ENCODE measurements at places on chromosomes 3 and 15. TPM values are rescaled to one million over a fixed set of nuclear protein-coding genes. Genes with fewer than 3 reads are reported as not detected.

Gene CAMKV
- 0.50 TPM for total RNA-seq

DNA sequence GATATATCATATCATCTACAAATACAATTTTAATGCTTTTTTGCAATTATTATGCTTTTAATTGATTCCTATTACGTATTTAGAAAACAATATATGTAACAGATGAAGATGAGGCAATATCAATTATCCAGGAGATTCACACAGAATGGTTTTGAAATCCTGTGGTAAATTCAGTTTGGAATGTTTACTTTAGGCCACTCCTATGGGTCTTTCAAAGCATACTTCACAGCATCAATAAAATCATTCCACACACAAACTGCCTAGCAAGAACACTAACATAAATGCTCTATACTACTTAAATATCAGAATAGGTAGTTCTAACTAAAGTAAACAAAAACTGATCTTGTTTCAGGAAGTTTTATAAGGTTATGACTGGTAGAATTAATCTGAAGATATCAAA lies 90.5 kb downstream of the FAM227B start:
- no peak overlapping the region for H3K4me3 ChIP-seq
- no peak for DNase-seq
- no peaks in the 10 kb centered on the region for H3K27me3 ChIP-seq
- H3K27ac ChIP-seq = no peak overlapping the region

Gene RYR3
- total RNA-seq = not detected

GRCh38 chr3:172449466-172450149 lies 1.4 kb upstream of the GHSR start:
- H3K27ac ChIP-seq = no peak overlapping the region
- peaks cover 32% of the 10 kb centered on the region for H3K4me1 ChIP-seq
- no peak for DNase-seq
- peak overlapping the region; percentile 69 for H3K4me3 ChIP-seq

Gene KCNAB1
- not detected for total RNA-seq

GRCh38 chr3:142929109-142929508 lies 34.4 kb downstream of the PAQR9 start:
- no peak overlapping the region for H3K27ac ChIP-seq
- H3K27me3 ChIP-seq = peaks cover 40% of the 10 kb centered on the region
- DNase-seq = peak; percentile 57
- H3K4me1 ChIP-seq = no peaks in the 10 kb centered on the region

DNA sequence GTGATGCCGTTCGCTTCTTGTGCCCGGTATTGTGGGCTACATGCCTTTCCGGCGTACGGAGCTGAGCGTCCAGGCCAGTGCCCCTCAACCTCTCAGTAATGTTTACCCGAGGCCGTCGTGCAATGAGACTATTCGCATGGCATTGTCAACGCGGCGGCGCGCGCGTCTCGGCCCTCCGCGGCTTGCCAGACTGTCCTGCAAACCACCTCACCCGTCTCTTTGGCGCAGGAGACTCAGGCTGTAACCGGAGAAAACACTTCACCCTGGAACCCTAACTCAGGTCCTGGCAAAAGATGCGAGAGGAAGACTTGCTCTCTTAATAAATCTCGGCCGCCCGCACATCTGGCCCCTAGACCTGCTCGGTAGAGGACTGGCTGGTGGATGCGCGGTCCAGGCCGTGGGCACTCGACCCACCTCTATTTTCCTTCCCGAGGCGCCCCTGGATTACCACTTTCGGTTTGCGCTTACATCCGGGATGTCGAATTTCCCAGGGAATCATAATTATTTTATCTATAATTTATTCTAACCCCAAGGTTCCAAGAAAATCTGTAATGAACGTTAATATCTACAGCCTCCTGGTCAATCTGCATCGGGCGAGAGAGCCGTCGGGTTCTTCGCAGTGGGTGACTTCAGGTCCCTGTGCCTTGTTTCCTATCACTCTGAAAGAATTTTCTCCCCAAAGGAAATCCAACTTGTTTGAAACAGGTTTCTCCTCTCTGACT lies 71.8 kb upstream of the POLG start:
- H3K36me3 ChIP-seq = no peaks in the 10 kb centered on the region
- DNase-seq = peak; percentile 8
- H3K27me3 ChIP-seq = peaks cover 96% of the 10 kb centered on the region
- H3K4me1 ChIP-seq = peaks cover 39% of the 10 kb centered on the region
- peak overlapping the region; percentile 95 for H3K4me3 ChIP-seq

- no peaks in the 10 kb centered on the region for H3K36me3 ChIP-seq
- peaks cover 15% of the 10 kb centered on the region for H3K4me1 ChIP-seq
- no peaks in the 10 kb centered on the region for H3K27me3 ChIP-seq
- no peak overlapping the region for H3K4me3 ChIP-seq
- DNase-seq = no peak
These were observed 421.8 kb upstream of the TBL1XR1 start for GRCh38 chr3:177618873-177619733.

DNA sequence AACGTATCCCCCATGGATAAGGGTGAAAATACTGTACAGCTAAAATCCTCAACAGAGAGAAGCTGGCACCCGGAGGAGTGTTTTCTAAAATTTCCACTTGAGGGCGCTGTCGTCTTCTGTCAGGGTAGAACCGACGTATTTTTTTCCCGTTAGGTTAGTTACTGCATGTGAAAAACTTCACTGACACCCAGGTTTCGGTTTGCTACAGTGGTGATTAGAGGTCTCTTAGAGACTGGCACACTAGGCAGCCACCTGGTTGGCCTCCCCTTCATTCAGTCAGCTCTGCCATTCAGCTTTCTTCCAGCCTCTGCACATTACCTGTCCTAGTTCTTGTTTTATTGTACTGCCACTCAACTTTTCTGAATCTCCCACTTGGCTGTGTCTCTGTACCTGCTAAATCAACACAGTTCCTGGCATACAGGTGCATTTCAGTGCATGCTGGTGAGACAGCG lies 18.4 kb downstream of the CCK start:
- H3K4me3 ChIP-seq = no peak overlapping the region
- no peak overlapping the region for H3K27ac ChIP-seq
- H3K4me1 ChIP-seq = no peaks in the 10 kb centered on the region
- peaks cover 9% of the 10 kb centered on the region for H3K27me3 ChIP-seq
- no peaks in the 10 kb centered on the region for H3K36me3 ChIP-seq
- peak; percentile 71 for DNase-seq

Gene C3orf85
- total RNA-seq = not detected

Gene MAGEL2
- not detected for total RNA-seq

DNA sequence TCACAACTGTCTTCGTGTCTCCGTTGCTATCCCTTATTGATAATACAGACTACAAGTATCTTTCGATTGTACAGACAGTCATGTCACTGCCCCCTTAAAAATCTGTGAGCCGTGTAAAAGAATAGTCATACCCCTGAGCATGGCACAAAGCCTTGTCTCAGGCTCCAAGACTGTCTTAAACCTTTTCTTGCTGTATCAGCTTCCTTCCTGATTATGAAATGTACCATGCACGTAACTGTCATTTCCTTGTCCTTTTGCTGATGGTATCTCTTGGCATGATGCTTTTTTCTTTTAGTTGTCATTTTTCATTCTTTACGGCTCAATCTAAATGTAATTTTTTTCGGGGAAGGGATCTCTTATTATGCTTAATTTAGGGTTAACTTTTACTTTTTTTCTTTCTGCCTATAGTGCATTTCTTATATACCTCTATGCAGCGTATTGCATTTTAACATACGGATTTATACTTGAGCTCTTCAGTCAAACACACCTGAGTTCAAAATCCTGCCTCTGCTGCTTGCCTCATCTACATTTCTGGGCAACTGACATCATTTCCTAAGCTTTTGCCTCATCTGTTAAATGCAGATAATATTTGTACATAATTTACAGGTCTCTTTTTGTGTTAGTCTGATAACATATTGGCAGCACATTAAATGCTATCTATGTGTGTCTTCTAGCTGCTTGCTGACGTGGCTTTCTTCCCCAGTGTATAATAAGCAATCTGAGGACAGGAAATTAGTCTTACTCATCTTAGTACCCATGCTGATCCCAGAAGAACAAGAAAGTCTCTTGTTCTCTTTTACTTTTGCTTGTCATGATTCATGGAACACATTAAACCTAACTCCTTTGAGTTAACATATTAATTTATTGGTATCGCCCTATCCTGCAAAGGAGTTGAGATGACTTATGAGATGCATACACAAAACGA lies 57.3 kb downstream of the ROBO2 start:
- H3K4me3 ChIP-seq = no peak overlapping the region
- DNase-seq = no peak
- H3K27me3 ChIP-seq = no peaks in the 10 kb centered on the region
- H3K27ac ChIP-seq = no peak overlapping the region

- H3K27me3 ChIP-seq = peaks cover 31% of the 10 kb centered on the region
- no peaks in the 10 kb centered on the region for H3K4me1 ChIP-seq
- no peak overlapping the region for H3K27ac ChIP-seq
- no peak overlapping the region for H3K4me3 ChIP-seq
- no peak for DNase-seq
These were observed 18.5 kb downstream of the GRAMD2A start for GRCh38 chr15:72178976-72179585.

DNA sequence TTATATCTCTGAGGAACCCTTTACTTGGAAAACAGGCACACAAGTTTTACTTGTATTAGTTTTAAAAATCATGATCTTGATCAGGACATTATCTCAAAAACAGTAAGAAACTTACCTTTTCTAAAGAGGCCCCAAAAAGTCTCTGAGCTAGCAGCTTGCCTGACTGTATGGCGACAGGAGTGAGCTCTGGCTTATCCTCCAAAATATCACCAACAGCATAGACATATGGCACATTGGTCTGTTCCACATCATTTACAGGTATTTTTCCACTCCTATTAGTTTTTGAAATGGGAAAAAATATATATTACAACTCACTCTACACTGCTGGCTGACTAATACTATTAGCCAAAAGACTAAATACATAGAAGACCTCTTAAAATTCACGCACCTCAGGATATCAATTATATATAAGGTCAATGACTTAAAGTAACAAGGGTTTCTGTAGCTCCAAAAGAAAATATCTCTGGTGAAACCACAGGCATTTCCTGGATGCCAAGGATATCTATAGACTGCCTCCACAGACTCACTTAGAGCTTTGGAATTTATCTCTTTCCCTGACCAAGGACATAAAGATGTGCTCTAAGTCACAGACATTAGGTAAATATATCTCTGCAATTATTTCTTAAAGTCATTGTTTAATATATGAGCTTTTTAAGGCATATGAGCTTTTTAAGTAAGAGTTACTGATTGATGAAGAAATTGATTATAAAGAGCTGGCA lies 33.1 kb downstream of the TXNRD3 start:
- no peaks in the 10 kb centered on the region for H3K36me3 ChIP-seq
- no peak overlapping the region for H3K27ac ChIP-seq
- no peak overlapping the region for H3K4me3 ChIP-seq

Gene SLCO2A1
- total RNA-seq = not detected

DNA sequence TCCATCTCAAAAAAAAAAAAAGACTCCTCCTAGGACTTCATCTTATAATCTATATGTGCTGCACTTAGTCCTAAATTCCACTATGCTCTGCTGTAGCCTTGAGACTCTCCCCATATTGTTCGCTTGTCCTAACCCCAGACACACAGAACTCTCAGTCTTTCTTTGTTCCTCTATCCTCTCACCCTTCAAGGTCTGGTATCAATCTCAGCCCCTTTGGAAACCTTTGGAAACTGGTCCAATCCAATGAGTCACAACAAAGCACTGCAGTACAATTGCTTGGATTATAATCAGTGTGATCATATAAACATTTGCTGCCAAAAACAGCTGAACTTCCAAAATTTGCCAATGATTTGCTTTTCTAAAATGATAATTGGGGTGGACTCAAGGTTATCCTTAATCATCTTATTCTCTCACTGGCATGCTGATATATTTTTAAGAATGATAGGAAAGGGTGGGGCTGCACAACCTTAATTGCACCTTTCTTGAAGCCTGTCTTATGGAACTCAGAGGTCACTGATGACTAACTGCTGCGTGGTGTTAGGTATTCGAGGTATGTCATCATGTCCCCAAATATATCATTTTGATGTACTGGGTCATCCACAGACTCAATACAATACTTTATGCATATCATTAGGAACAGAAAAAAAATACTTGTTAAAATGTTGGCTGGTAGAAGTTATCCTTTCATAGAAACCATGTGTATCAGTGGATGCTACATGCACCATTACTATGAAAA lies 756.7 kb downstream of the NR2F2 start:
- H3K36me3 ChIP-seq = no peaks in the 10 kb centered on the region
- no peaks in the 10 kb centered on the region for H3K27me3 ChIP-seq
- no peak overlapping the region for H3K4me3 ChIP-seq
- no peak overlapping the region for H3K27ac ChIP-seq

Measured in activated T-cell treated with anti-CD3 and anti-CD28 coated beads, Interleukin-2, amount 50 U/mL, for 72 hours (primary cell).